ENCODE measurements at places on chromosomes 7 and 10.

GRCh38 chr10:8499312-8499711, 444.8 kb downstream of the GATA3 start:
- no peak for DNase-seq

DNA sequence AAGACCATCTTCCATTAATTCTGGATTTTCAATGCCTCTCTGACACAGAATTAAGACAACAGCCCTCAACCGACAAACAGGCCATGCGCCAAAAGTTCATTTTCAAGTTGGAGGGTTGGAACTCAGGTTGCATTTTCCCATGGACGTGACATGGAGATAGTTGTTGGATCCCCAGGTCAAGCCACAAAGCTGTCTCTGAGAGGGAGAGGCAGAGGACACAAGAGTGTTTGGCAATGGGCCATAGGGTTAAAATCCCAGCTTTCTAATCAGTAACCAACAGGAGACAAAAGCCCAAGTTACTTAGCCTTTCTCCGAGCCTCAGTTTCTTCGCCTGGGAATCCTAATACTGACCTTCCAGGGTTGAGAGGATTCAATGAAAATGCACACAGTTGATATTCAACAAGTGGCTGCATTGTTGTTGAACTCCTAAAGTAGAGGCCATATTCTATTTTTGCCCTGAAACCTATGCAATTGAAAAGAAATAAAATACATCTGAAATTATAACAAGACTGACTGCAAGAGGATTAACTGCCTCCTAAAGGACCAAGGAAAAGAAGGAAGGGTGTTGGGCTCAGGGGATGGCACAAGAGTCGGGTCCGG, 44.3 kb downstream of the SORBS1 start:
- no peak for DNase-seq

GRCh38 chr7:157691586-157692459, 355.0 kb downstream of the DNAJB6 start:
- no peak for DNase-seq

DNA sequence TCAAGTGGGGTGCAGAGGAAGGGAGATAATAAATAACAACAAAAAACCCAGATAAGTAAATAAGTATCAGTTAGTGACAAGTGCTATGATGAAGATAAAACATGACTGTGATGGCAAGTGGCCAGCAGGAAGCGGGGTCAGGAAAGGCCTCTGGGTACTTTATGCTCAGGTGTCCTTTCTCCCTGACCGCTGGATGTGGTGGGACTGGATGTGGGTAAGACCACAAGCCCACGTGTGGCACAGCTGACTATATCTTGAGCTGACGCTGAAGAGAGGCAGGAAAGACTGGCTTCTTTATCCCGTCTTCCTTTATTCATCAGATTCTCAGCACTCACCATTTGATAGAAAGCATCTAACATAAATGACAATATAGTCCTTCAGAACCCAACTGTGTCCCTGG, 87.8 kb downstream of the CREB5 start:
- DNase-seq = no peak
